ENCODE measurements at places on chromosomes 4 and X.
A peak's percentile ranks its signal among the peaks of the same experiment; 100 is the strongest.

- DNase-seq = no peak
Measured at GRCh38 chr4:125582302-125582701, 267.5 kb downstream of the FAT4 start.

GRCh38 chrX:148530464-148531077 lies 30.2 kb downstream of the AFF2 start:
- peak; percentile 1 for DNase-seq

- DNase-seq = no peak
Measured at GRCh38 chrX:19595043-19595677, 79.9 kb upstream of the MAP3K15 start.

DNA sequence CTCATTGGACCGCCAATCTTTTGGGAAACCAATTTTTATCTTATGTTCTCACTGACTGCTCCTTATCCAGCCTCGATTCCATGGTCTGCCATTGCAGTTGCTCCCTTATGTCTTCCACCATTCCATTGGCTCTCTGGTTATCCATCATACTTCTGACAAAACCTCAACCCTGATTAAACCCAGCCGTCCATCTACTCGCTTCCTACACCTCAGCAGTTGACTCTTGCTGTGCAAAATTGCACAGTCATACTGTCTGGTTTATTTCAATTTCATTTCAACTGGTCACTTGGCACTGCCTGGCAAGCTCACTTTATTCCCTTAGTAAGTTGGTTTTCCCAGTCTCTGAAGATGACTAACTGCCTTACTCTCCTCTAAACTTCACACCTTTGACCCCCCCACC lies 26.2 kb downstream of the ARL9 start:
- no peak for DNase-seq

DNA sequence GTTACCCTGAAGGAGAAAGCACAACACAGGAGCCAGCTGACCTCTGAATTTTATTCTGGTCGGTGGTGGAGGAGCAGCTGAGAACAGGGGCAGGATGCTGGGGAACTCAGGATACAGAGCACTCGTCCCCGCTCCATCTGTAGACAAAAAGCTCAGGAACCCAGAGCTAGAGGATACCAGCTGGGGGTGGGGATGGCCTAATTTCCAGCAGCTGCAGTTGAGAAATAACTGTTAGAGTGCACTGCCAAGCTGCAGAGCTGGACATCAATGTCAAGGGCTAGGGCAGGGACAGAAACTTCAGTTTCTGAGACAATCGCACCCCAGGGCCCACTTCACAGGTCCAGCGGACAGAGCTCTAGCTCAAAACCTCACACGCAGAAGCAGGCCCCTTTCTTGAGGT lies 122.1 kb upstream of the GUCY1A1 start:
- no peak for DNase-seq

DNA sequence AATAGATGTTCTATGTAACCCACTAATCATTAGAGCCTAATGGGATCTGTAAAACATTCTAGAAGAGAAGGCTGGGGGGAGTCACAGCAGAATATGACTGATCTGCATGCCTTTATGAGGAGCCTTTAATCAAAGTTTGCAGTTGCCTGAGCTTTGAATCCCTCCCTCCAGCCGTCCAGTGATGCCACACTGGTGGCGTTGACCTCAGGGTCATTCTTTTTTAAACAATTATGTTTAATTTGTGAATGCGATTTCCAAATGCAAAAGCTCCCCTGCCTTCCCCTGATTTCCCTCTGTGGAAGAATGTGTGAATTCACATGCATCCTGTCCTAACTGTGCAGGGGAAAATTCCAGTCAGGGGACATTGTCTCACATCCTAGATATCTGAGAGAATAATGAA lies 199.7 kb upstream of the GPR101 start:
- no peak for DNase-seq

- DNase-seq = no peak
Measured at GRCh38 chrX:27336466-27337091, 126.6 kb downstream of the PPP4R3C start.

- peak; percentile 73 for DNase-seq
Measured at GRCh38 chr4:8589823-8590545, 2.6 kb upstream of the CPZ start.

GRCh38 chrX:115229337-115230003 lies 4.4 kb downstream of the LRCH2 start:
- DNase-seq = no peak

DNA sequence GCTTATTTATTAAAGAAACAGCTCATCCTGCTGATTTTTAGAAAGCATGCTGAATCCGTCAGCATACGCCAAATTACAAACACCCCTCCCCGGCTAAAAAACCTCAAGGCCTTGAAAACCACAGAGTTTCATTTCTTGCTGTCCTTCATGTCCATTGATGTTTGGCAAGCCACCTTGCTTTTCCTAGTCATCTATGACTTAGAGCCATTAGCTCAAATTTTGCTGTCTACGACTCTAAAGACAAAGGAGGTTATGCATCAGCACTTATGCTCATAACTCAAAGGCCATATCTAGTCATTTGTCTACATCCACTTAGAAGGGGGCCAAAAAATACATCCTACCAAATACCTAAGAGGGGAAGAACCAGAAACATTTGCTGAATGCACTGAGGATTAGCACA lies 925.1 kb downstream of the PCDH7 start:
- no peak for DNase-seq

DNA sequence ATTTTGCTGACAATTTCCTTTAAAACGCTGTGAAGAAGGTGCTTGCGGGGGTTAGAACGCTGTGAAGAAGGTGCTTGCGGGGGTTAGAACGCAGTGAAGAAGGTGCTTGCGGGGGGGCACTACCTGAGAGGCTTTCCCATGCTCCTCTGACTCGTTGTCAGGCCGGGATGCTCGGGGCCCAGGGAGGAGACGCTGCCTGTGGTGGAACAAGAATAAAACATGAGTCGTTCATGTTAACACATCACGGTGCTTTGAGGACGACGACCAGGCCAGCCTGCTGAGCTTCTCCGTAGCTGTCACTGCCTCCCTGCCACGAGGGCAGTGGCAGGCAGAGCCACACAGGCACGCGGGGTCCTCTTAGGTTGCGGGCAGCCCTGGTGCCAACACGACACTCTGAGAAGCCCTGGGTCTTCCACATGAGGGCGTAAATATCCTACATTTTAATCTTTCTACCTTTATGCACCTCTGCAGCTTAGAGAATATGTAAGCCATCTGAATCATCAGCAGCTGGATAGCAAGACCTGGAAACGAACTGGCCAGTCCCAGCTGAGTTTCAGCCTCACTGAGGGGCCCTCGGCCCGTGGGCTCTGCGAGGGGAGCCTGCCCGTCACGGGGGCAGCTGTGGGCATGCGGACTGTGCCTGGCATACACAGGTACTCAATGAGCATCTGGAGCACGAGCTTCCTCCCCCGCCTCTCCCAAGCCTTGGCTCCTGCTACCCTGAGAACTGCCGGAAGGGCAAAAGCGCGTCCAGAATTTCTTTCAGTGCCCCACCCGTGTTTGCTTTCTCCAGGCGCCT lies 47.0 kb downstream of the FGFRL1 start:
- DNase-seq = no peak

DNA sequence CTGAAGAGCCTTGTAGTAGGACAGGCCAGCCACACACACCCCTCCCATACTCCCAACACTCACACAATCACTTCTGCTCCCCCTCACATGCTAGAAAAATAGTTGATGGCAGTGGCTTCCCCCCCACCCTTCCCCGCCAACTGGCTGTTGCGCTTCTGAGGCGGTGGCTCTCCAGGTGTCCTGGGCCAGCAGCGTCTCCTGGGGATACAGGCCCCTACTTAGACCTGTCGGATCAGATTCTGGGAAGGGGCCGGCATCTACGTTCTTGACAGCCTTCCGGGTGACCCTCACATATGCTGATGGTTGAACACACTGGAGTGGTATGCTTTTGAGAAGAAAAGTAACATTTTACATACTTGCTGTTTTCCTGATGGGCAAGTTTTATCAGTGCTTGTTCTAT lies 39.9 kb downstream of the TNIP2 start:
- DNase-seq = no peak

Measured in AG04449 (cell line).